ENCODE measurements at places on chromosomes 6 and 20.

GRCh38 chr6:13985663-13986325, 61.0 kb downstream of the RNF182 start:
- peak; percentile 16 for DNase-seq

DNA sequence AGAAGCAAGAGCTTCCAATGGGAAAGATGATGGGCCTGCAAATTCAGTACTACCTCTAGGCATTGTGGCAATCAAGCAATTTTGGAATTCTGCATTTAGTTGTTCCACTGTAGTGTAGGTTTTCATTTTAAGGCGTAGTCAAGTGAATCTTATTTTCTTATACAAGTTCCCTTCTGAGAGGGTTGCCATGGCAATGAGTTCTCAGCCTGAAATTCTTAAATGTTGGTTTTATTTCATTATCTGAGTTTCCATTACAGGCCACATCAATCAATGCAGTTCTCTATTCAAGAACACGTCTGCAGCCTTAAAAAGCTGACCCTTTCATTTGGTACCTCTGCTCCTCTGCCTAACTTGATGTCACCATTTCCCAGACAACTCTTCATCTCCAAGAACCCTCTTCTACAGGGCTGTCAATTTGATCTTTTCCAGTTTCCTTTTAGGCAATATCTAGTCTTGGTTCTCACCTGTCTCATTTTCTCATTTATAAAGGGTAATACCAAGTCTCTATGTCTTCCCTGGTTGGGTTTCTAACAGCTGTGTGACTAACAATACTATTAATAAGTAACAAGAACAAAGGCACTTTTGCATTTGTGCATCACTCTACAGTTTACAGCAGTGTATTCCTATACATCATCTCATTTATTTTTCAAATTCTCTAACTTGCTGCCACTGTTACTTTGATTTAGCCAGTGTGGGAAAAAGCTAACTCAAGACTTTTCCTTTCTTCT, 898.2 kb upstream of the FLRT3 start:
- no peak for DNase-seq

DNA sequence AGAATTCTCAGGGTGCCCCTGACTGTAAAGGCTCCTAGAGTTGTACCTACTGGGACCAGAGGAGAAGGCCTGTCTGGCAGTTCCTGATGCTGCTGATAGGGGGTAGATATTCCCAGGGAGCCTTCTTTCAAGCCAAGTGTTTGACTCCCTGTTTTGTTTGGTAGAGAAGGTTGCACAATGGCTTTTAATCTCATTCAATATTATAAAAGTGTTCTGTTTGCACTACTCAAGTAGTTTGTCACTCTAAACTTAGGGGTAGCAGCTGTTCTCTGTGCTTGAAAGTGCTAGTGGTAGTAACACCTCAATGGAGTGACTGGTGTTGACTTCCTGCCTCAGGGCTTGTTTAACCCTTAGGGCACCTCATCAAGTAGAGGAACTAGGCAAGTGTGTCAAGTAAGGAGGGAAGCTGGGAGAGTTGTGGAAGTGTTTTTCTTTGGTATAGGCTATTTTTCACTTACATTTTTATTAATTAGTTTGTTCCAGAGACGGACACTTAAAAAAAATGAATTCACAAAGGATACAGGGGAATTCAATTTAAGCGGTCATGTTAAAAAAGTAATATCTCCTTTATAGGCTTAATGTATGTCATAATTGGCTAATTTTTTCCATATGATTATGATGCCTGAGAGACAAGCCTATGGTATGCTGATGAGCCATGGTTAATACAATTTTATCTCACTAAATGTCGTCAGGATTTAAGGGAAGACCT, 38.1 kb downstream of the BICRAL start:
- no peak for DNase-seq

DNA sequence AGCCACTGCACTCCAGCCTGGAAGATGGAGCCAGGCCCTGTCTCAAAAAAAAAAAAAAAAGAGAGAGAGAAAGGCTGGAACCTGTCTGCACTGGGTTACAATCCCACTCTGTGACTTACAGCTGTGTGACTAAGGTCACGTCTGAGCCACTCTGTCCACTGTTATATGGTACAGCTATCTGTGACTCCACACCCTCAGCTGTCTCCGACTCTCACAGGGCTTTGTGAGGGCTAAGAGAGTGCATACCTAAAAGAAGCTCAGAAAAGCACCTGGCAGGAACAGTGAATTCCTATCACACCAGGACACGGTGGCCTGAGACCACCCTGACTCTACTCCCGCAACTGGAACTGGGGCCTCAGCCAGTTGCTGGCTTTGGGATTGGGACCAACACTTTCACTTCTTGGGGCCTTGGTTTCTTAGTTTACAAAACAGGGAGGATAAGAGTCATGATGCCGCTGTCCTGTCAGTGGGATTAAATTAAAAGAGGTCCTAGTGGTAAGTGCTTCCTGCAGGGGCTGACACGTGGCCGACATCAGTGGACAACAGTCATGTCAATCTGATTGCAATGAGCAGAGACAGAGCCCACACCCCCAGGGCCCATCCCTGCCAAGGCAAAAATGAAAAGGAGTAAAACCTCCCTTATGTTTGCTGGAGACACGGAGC, 5.7 kb upstream of the CD93 start:
- DNase-seq, result no peak

- peak; percentile 85 for DNase-seq
Observed at GRCh38 chr6:152091851-152092341, 284.4 kb downstream of the ESR1 start.

GRCh38 chr20:779771-780170, 11.5 kb upstream of the SLC52A3 start:
- no peak for DNase-seq

DNA sequence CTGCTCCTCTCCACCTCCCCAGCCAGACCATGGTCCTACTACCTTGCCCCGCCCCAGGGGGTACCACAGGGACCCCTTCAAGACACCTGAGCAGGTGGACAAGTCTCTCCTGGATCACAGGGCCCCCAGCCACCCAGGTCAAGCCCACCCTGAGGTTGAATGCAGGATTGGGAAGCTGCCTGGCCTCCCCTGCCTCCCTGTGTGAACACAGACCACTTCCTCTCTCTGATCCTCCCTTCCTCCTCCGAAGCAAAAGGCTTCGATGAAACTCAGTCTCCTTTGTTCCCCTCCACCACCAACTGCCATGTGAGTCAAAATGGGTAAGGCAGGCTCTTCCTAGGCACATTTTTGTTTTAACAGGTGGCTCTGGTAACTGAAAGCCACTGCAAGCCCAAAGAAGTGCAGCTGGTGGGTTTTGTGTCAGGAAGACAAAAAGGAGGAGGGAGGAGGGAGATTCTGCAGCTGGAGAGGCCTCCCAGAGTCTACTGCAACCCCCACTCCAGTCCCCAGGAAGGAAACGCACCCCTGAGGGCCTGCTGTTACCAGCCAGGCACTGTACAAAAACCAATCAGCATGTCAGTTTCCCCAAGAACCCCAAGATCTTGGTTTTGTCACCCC, 5.4 kb downstream of the ADA start:
- no peak for DNase-seq

DNA sequence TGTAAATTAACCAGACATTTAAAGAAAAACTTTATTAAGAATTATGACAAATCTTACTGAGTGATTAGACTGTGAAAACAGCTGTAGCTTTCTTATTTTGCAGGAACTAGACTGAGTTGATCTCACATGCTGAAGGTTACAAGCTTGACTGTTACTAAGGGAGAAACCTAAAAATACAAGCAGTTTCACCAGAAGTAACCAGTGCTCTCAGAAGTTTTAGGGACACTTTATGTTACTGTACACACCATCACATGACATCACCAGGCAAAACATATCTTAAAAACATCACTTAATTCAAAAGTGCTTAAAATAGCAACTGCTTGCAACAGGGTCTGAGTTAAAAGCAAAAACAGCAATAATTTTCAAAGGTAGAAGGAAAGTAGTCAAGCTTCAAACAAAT, 5.4 kb downstream of the FBXO30 start:
- DNase-seq, result no peak

- DNase-seq, result no peak
Observed at GRCh38 chr20:58069796-58070663, 158.4 kb downstream of the ANKRD60 start.

DNA sequence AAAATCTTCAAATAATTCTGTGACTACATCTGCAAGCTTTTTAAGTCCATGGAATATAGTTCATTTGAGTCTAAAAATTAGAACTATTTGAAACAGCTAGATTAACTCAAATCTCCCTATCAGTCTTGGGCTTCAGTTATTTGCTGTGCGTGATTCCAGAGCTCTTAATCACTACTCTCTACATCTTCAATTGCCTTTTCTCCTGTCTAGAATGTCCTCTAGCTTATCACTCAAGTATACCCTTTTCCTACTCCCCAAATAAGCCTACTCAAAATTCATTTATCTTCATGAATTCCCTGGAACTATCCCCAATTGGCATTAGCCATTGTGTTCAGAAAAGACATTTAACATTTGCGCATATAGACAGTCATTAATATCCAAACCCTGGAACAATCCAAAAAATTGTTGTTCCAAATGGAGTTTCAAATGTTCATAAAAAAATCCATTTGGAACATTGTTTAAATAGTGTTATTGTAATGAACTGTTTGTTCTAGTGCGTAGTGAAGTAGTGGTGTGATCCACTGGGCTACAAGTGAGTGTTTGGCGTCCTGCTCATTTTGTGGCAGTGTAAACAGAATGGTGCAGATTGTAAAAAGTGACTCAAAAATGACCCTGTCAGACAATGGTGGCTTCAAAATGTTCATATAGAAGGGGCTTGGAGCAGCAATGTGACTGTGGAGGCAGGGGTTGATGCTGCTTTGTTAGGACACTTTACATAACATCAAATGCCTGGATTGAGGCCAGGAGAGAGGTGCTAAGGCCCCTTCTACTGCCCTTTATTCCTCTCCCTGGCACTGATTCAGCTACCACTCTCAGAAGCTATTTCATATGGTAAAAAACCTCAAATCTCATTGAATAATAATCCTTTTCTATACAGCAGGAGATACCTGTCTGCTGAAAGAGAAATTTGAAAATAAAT, 122.3 kb downstream of the KIF6 start:
- DNase-seq, result no peak

GRCh38 chr20:18992418-18992817, 178.8 kb downstream of the SCP2D1 start:
- DNase-seq, result no peak

DNA sequence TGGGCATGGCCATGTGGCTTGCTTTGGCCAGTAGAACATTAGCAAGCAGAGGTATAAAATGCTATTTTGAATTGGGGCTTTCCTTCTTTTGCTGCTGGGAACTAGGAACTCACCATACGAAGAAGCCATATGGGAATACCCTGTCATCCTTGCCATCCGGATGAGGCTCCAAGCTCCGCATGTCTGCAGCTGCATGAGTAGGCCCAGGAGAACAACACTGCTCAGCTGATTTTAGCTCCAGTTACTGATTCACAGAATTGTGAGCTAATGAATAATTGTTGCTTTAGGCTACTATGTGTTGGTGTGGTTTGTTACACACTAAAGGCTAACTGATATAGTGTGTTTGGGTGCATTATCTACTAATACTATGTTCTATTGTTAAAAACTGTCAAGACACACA, 2.7 kb upstream of the PLCB4 start:
- no peak for DNase-seq

DNA sequence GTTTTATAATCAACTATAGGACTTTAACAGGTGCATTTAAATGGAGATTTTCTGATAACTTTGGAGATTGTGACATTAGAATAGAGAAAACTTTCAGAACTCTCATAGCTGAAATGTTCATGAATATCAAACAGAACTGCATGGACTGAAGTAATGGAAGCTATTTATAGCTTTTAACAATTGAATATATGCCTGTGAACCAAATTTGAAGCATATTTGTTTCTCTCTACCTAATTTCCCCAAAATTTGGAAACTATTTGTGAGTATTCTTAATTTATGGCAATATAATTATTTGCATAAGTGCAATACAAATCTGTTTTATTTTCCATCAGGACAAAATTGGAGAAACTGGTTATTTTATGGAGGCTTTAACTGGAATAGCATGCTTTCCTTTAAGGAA, 96.6 kb downstream of the PLG start:
- no peak for DNase-seq

GRCh38 chr6:92460133-92460532, 959.2 kb downstream of the EPHA7 start:
- no peak for DNase-seq

- DNase-seq, result no peak
Observed at GRCh38 chr6:131382631-131383030, 190.4 kb upstream of the ARG1 start.

- no peak for DNase-seq
Observed at GRCh38 chr6:112912416-112913101, 565.4 kb downstream of the RFPL4B start.

GRCh38 chr6:36984581-36985416, 1.2 kb downstream of the MTCH1 start:
- peak; percentile 23 for DNase-seq

- no peak for DNase-seq
Observed at GRCh38 chr6:45592991-45593390, 215.3 kb upstream of the SUPT3H start.

GRCh38 chr6:49499126-49499525, 597 bp upstream of the GLYATL3 start:
- DNase-seq, result no peak

DNA sequence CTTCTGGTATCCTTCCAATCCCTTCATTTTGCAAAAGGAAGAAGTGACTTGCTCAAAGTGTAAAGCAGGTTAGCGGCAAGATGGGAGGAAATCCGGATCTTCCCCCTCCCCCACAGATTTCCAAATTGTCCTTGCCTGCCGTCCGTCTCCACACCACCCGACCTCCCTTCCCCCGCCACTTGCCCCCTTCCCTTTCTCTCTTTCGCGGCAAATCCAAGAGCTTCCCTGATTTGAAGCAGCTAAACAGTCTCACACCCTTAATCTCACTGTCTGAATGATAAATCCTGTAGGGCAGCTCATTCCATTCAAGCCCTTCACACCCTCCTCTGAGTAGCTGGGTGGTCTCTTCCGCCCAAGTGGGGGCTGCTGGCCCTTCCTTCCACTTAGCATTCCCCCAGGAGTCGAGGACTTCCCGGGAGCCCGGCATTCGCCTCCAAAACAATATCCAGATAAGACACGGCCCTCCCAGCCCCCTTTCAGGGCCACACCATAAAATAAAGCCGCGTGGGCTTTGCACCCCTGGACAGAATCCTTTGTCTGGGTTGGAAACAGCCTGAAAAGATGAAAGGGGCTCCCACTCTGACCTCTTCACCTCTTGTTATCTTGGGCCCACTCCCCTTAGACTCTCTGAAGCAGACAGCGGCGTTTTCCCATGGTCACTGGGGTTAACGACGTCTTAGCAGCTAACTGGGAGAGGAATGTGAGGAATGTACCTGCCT, 44.0 kb upstream of the PIM1 start:
- no peak for DNase-seq

GRCh38 chr6:87618531-87618930, 28.6 kb downstream of the ORC3 start:
- DNase-seq, result no peak

- no peak for DNase-seq
Observed at GRCh38 chr6:56022678-56023077, 147.3 kb upstream of the BMP5 start.

GRCh38 chr6:84093441-84094435, 60.2 kb downstream of the MRAP2 start:
- DNase-seq, result peak; percentile 71

DNA sequence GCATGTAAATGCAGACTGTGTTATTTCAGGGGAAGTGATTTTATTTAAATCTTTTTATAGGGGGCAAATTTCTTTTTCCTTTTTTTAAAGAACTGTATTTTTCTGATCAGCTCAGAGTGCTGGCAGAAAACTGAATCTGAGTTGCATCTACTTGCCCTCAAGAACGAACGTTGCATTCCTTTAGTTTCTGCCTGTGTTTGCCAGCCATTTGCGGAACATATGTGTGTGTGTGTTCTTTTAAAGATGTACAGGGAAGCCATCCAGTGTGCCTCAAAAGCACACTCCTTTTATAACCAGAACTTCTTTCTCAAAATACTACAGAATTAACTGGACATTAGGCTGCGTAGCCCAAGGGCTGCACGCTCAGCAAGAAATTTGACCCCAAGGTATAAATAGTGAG, 25.8 kb upstream of the INSM1 start:
- no peak for DNase-seq

All from hematopoietic multipotent progenitor cell treated with erythropoietin and hydrocortisone succinate and interleukin-3 and kit ligand, for 8 days (in vitro differentiated cells).